MG63 (cell line): ENCODE measurements at places on chromosomes 12 and 14.

DNA sequence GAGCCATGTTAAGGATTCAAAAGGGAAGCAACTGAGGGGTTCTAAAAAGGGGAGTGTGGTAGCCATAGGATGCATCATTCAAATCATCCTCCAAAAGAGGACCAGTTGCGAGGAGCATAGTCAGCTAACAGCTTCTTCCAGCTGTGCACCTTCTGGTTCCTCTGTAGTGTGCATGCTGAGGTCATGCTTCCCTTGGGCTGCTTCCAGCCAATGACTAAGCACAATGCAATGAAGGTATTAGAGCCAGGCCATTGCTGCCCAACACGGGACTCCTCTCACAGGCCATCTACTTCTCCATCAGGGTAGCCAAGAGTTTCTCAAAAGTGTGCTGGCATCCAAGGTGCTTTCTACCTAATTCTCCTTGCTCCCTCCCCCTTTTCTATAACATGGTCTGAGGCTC, 69.2 kb upstream of the ARID2 start:
- DNase-seq, result peak; percentile 76

GRCh38 chr12:25719505-25719904, 166.4 kb upstream of the LMNTD1 start:
- DNase-seq, result no peak

DNA sequence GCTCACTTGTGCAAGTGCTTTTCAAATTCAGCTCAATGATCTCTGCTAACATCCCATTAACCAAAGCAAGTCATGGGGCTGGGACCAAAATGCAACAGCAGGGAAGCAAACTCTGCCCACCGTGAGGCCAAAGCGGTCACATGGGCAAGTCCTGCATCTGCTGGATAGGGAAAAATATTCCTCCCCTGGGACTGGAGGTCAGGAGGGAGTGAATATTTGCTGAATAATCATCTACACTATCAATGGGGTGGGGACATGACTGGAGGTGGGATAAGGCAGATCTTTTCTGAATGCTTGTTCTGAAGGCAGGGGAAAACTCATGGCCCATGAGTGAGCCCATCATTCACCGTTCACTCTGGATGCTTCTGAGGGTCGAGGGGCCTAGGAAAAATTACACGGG, 45.1 kb upstream of the VRK1 start:
- DNase-seq, result no peak

DNA sequence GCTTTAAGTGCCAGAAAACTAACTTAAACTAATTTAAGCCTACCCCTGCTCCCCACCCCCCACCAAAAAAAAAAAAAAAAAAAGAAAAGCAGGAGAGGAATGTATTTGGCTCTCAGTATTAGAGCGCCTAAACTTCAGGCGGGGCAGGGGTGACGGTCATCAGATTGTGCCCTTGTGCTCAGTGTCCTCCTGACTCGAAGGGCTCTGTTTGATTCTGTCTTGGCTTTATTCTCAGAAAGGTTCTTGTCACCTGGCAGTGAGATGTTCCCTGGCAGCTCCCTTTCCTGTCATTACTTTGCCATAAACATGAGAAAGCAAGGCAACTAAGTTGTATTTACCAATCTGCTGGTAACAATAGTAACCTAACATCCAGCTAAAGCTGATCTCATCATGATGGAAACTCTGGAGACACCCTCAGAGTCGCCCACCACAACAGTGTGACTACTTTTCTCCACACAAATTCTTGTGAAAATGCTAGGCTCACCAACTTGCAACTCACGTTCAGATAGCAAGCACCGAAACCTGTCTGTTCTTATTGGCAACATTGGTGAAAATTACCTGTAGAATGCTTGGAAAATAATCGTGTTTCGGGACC, 39.0 kb upstream of the WNK1 start:
- DNase-seq, result no peak
